ENCODE measurements at places on chromosomes 6 and 20.
A peak's percentile ranks its signal among the peaks of the same experiment; 100 is the strongest.

- peak; percentile 47 for DNase-seq
Measured at GRCh38 chr6:120774275-120774674, 560.0 kb downstream of the TBC1D32 start.

- DNase-seq: no peak
Measured at GRCh38 chr6:36387440-36388303, at the start of gene ETV7. Gene ETV7, minus strand, starts transcription at chr6:36387669. Its CDS starts 128 bp downstream, at chr6:36387541.

DNA sequence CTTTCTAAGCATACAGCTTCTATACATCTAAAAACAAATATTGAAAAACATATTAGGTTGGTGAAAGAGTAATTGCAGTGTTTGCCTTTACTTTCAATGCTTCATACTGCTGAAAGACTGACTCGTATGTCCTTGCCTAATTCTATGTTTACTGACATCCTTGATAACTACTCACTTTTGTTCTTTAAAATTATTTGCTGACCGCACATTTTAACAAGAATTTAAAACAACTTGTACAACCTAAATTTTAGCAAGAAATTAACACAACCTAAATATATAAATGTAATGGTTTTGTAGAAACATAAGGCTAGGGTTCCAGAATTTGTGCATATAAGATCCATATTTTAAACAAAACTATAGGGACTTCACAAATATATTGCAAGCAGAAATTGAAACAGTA lies 640.2 kb upstream of the MMS22L start:
- DNase-seq: no peak

DNA sequence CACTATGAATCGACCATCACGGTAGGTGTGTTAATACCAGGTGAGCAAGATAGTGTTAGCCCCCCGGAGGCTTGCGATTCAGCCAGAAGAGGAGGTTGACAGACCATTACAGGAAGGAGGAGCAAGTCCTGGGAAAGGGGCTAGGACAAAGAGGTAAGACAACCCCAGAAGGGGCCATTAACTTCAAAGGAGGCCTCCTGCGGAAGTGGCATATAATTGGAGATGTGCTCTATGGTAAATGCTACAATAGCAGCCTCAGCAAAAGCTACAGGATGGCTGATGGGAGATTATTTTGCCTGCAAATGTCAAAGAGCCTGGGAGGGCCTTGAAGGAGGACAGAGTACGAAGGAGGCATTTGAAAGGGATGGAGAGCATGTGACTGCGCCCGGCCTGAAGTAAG lies 108.6 kb upstream of the CITED2 start:
- DNase-seq: no peak

DNA sequence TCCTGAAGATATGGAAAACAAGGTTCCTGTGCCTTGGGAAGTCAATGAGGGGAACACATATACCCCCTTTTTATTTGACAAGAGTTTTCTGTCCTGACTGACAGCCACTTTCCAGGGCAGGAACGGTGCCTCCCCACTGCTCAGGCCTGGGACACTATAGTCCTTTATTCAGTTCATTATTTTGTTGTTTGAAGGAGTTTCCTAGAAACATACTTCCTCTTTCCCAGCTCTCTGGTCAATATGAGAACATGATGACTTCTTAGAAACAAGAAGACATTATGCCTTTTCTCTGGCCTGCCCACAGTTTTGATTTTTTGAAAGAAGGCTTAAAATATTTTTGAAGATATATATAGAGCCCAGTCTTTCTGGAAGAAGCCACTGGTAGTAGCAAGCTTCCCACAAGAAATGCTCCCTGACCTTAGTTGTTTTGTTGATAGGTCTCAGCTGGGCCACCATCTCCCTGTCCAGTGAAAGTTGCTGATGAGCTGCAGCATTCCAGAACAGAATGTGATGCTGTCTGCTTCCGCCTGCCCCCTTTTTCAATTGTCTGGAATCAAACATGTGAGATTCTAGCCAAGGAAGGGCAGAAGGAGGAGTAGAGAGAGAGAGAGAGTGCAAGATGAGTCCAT lies 350.0 kb upstream of the PRND start:
- DNase-seq: no peak

GRCh38 chr6:56524891-56525703 lies 117.6 kb downstream of the DST start:
- DNase-seq: peak; percentile 95
